ENCODE measurements at places on chromosomes 4 and X.

DNA sequence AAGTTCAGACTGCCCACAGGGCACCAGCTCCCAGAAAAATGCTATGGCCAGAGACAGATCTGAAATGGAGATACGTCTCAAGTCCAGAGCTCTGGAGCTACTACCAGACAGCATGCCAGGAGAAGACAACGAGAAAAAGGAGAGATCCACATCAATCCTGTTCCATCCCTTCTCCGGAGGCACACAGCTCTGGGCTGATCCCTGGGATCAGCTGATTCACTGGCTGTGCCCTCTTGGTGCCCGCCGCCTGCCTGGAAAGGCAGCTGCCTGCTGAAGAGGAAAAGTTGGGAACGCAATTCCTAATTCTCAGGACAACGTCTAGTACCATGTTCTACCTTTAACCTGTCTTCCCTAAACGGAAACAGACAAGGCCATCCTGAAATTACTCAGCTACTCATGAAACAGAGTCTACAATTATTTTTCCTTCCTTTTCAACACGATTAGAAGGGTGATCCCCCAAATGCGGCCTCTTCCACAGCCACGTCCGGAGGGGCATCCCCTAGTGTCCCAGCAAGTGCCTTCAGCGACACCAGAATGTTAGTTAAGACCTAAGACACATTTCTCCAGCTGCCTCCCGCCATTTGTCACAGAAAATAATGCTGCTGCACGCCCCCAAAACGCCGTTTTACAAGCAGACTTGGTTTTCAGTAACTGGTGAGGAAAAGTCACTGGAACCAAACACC lies 2.4 kb downstream of the ZFYVE28 start:
- DNase-seq, result no peak

DNA sequence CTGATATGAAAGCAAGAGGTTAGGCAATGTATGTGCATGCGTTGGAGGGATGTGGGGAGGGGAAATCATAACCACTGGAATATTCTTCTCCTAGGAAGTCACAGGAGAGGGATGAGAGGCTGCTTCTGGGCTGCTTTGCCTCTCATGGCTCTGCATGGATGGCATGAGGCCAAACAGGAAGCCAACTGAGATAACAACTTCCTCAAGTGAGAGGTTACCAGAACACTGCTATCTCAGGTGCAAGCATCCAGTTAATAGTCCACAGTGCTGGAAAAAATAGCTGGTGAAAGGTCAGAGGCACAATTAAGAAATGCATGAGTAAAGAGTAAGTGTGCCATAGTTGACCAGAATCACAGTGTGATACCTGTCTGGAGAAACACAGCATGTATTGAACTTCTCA lies 113.3 kb downstream of the ELOVL6 start:
- DNase-seq, result peak; percentile 15

GRCh38 chrX:50111742-50112141 lies 89.1 kb downstream of the AKAP4 start:
- DNase-seq, result no peak

DNA sequence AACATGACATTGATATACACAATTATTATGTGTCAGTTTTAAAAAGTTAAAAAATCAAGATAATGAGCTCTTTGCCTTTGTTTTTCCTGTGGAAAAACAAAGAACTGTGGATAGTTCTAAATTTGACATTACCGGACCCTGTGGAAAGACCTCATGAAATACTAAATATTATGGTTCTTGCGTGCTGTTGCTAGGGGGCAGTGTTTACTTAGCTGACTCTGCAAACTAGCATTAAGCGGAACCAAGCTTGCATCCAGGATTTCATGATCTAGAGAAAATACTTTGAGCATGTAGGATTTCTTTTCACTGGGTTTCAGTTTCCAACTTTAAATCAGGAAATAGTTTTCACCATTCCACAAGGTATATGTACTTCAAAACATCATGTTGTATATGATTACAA lies 33.6 kb downstream of the CLCN4 start:
- no peak for DNase-seq

GRCh38 chr4:26663888-26664287 lies 80.0 kb downstream of the TBC1D19 start:
- DNase-seq, result no peak

DNA sequence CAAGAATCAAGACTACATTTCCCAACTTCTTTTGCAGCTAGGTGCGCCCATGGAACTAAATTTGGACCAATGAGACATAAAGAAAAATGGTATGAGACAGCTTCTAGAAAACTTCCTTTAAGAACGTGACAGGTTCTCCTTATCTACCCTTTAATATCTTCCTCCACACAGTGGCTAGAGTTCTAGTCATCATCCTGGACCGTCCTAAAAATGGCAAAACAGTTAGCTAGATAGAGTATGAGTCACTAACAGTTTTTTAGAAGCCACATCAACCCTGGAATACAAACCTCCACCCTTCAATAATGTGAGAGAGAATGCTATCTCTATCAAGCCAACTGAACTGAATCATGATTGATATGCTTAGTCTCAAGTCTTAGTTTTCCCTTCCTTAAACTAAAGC lies 267.9 kb upstream of the SLC7A11 start:
- DNase-seq, result no peak

- no peak for DNase-seq
These were observed 585.6 kb downstream of the ADGRL3 start for GRCh38 chr4:61785761-61786160.

DNA sequence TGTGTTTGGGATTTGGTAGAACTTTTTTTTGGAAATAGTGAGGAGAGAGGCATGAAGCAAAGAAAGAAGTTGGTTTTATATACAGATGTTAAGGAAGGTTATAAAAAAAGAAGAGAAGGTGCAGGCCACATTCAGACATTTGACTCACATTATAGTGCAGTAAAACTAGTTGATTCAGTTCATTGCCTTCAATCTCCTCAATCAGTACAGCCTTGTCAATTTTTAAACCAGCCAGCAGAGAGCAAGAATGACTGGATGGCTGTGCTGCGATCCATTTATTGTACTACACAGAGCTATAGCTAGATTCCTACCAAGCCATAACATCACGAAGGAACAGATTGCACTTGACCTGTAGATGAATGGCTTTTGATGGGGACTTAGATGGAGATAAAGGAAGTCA lies 79.7 kb upstream of the LSM6 start:
- DNase-seq, result no peak

GRCh38 chr4:169416997-169417396 lies 146.2 kb upstream of the SH3RF1 start:
- no peak for DNase-seq

DNA sequence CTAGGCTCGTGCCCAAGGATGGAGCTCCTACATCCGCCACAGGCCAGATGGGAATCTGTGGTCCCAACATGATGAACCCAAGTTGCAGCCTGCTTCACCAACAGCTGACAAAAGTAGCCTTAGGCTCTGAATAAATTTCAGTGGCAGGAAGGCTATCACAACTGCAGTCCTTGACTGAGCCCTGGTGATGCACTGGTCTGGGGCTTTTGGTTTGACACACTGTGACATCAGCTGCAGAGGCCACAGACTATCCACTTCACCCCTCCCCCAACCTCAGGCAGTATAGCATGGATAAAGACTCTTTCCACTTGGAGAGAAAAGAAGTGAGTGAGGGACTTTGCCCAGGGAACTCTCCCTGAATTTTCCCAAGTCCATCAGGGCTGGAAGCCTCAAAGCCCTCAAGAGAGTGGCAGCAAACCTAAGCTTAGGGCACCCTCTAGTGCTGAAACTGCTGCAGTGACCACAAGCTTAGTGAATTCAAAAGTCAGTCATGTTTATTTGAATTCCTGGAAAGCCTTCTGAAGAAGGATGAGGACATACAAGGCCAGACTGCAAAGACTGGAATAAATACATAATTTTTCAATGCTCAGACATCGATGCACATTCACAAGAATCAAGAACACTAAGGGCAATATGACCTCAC lies 135.0 kb upstream of the TENT5D start:
- peak; percentile 8 for DNase-seq

DNA sequence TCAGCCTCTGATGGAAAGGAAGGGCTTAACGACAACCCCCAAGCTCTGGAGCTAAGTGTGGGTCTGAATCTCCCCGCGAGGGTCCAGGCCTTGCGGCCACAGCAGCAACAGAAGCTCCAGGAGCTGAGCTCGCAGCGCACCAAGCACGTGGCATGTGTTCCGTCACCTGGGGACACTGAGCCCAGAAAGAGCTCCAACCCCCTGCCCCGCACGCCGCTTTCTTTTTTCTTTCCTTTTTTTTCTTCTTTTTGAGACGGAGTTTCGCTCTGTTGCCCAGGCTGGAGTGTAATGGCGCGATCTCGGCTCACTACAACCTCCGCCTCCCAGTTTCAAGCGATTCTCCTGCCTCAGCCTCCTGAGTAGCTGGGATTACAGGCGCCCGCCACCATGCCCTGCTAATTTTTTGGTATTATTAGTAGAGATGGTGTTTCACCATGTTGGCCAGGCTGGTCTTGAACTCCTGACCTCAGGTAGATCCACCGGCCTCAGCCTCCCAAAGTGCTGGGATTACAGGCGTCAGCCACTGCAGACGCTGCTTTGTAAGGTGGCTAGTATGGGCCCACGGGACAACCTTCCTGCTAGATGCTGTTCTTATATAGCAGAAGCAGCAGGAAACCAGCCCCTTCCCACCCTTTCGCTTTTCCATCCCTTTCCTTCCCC lies 685 bp upstream of the TNIP2 start:
- no peak for DNase-seq

DNA sequence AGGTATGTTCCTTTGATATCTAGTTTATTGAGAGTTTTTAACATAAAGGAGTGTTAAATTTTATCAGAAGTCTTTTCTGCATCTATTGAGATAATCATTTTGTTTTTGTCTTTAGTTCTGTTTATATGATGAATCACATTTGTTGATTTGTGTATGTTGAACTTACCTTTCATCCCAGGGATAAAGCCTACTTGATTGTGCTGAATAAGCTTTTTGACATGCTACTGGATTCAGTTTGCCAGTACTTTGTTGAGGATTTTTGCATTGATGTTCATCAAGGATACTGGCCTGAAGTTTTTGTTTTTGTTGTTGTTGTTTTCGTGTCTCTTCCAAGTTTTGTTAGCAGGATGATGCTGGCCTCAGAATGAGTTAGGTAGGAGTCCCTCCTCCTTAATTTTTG lies 10.8 kb upstream of the AFM start:
- DNase-seq, result no peak

DNA sequence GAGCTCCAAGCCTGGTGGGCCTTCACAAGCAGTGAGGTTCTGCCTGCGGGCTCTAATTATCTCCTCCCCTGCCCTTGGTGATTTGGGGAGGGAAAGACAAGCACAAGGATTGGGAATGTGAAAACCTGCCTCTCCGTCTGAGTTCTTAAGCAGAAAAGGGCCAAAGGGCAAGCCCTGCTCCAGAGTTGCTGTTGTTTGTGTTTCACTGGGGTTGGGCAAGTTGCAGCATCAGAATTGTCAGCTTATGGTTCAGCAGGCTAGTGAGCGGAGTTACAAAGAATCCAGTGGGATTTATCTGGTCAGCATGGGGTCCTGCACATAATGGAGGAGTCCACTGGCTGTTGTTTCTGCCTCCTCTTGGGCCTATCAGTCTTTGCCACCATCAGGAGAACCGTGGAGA lies 60.5 kb downstream of the NHS start:
- no peak for DNase-seq

DNA sequence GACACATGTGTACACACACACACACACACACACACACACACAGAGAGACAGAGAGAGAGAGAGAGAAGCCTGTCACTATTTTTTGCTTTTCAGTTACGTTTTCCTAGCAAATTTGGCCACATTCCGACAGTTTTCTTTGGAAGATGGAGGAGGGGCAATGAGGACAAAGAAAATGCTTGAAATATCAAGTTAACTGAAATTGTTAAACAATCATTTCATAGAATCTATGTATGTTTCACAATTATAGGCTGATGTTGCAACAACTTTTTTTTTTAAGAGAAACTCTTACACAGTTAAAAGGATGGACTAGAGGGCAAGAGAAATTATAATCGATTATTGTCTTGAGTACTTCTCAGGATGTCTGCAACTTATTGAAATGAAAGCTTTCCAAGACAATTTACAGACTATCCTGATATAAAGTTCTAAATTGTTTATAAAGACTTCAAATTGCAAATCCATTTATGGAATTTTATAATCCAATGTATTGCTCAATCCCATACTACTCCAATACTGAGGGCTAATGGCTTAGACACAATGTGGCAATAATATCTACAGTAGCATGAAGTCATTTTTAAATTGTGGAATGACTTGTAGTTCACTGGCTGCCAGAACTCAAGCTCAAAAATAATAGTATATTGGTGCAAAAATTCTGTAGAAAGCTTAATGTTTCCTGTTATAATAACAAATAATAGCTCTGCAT lies 647.0 kb upstream of the PCDH7 start:
- DNase-seq, result no peak

- DNase-seq, result no peak
These were observed 22.9 kb downstream of the PDGFC start for GRCh38 chr4:156948738-156949137.

GRCh38 chr4:2186133-2186864 lies 55.6 kb downstream of the HAUS3 start:
- no peak for DNase-seq

GRCh38 chr4:2389691-2390090 lies 28.8 kb downstream of the ZFYVE28 start:
- DNase-seq, result no peak

DNA sequence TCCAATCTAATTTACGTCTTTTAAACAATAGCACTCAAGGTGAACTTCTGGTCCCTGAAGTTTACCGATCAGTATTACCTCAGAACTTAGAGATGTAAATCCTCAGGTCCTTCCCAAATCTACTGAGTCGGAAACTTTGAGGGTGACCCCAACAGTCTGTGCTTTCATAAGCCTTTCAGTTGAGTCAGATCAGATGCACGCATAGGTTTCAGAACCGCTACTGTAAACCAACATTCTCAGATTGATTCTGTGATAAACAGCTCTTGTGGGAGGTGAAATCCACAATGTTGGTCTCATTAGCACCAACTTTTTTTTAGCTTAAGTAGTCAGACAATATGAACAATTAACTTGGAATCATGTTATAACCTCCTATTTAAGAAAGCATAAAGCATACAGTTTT lies 86.0 kb downstream of the WWC2 start:
- DNase-seq, result peak; percentile 42

DNA sequence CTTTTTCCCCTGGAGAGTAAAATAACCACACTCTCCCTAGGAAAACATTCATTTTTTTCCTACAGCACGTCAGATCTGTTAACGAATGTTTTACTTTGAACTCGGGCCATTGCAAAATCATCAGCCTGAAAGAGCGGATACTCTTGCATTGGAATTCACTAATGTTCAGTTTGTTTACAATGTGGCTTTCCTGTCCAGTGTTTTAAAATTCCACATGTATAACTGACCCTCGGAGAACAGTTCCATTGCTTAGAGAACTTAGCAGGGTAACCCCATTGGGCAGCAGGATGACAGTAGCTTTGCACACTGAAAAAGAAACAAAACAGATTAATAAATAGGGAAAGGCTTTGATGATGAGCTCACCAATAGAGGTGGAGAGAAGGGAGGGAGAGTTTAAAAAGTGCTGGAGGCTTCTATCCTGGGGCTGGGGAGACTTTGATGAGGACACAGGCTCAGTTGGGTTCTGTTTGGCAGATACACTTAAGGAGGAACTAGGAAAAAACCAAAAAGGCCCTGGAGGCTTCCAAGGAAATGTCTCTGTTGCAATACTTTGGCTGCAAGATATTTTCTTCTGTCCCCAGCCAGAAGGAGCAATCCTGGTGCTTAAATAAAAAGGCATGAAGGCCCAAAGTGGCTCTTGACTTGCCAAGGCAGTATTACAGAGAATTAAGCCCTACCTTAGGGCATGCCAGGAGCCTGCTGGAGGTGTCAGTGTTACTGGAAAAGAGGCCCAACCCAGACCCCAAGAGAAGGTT lies 143.1 kb downstream of the ARSF start:
- DNase-seq, result no peak

All from activated CD4-positive, alpha-beta memory T cell treated with anti-CD3 and anti-CD28 coated beads for 36 hours (primary cell).